Fibroblast of lung (primary cell): ENCODE measurements at places on chromosomes 7 and 10. TPM values are rescaled to one million over a fixed set of nuclear protein-coding genes. Genes with fewer than 3 reads are reported as not detected.

DNA sequence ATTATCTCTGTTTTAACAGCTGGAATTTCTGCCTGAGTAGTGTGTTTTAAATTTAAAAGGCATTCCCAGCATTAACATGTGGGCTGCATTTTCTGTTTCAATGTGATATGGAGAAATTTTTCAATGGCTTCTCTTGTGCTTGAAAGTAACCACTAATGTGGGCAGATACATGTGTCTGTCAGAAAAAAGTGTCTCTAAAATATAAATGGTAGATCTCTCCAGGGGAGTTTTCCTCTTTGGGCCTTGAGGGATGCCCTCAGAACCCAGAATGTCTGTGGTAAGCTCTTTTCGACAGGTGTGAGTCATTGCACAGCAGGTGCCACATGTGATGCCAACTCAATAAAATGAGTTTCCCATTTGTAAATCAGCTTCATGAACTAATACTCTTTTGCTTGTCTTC, 221.1 kb downstream of the SEMA3E start:
- H3K4me1 ChIP-seq, result no peaks in the 10 kb centered on the region
- H3K27ac ChIP-seq, result no peak overlapping the region
- no peak overlapping the region for H3K4me3 ChIP-seq

- H3K27ac ChIP-seq, result no peak overlapping the region
- no peaks in the 10 kb centered on the region for H3K4me1 ChIP-seq
- peaks cover 2% of the 10 kb centered on the region for H3K27me3 ChIP-seq
- peak; percentile 20 for DNase-seq
- no peaks in the 10 kb centered on the region for H3K36me3 ChIP-seq
These were observed 36.0 kb downstream of the DNAJB9 start for GRCh38 chr7:108605559-108606201.

GRCh38 chr7:27111751-27112277, 9.3 kb upstream of the HOXA2 start:
- H3K4me3 ChIP-seq, result peak overlapping the region; percentile 92
- H3K36me3 ChIP-seq, result no peaks in the 10 kb centered on the region

The ADAMTS14 gene
- total RNA-seq, result 1.8 and 4.1 TPM in 2 replicates

The OR13A1 gene
- total RNA-seq, result not detected in 2 replicates

DNA sequence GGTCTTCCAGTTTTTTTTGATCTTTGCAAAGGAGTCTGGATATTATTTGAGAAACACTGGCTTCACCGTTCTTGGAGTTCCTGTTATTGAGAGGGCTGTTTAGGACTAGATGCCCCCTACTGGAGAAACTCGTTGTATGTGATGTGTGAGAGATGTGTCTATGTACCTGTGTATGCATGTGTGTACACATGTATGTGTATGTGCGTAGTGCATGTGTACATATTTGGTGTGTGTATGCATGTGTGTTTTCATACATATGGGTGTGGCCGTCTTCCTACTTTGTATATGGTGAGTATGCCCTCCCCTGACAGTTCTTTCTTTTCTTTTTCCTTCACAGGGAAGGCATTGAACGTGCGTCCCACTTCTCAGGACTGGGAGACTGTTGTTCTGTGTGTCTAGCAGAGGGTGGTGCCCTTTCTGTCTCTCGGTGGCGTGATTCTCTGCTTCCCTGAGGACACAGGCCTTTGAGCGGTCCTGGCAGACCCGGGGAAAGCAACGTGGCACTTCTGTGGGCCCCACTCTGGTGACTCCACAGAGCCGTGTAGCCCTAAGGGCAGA, 3.0 kb upstream of the CALHM3 start:
- DNase-seq, result peak; percentile 54
- H3K4me1 ChIP-seq, result peaks cover 3% of the 10 kb centered on the region
- H3K4me3 ChIP-seq, result no peak overlapping the region
- no peak overlapping the region for H3K27ac ChIP-seq

DNA sequence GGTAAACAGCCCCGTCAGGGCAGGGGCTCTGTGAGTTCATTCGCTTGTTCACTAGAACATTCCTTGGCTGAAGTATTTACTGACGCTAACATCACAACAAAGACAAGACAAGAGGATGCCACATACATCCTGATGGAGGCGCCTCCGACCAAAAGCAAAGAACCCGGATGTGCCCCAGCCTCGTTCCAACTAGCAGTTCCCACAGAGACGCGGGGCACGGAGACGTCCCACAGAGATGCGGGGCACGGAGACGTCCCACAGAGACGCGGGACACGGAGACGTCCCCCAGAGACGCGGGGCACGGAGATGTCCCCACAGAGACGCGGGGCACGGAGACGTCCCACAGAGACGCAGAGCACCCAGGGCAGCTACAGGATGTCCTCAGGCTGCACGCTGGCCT, 35.4 kb upstream of the CFAP46 start:
- no peak overlapping the region for H3K27ac ChIP-seq
- H3K4me3 ChIP-seq, result no peak overlapping the region
- H3K27me3 ChIP-seq, result no peaks in the 10 kb centered on the region
- no peaks in the 10 kb centered on the region for H3K4me1 ChIP-seq

DNA sequence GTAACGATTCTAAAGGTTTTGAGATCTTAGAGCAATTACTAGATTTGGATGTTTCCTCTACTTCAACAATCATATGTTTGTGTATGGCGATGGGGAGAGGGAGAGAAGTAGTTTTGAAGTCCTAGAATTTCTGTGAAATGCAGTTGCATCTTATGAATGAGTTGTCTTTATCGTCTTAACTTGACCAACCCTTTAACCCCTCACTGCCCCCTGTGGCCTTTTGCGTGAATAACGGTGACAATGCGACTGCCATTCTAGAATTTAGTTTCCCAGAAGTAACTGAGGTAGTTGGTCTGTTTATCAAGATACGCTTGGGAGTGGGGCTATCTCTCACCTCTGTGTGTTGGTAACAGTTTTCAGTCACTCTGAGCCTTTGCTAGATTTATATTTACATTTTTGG, 204.6 kb downstream of the HDAC9 start:
- no peaks in the 10 kb centered on the region for H3K27me3 ChIP-seq
- DNase-seq, result no peak
- H3K4me1 ChIP-seq, result no peaks in the 10 kb centered on the region
- H3K36me3 ChIP-seq, result no peaks in the 10 kb centered on the region
- H3K4me3 ChIP-seq, result no peak overlapping the region

DNA sequence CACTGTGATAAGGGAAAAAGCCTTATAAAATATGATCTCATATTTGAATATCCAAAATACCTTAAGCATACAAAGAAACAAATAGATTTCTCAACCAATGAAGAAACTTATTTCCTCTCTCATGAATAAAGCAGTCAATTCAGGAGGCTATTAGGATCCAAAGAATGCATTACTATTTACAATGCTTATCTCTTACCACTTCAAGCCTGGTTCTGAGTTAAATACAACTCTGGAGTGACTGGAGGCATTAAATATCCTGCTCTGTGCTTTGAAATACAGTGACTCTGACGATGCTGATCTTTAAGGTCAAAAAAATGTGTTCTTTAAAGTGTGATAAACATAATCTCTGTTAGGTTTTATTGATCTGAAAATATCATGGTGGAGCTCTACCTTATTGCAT, 493.2 kb downstream of the ZWINT start:
- no peaks in the 10 kb centered on the region for H3K36me3 ChIP-seq
- H3K27ac ChIP-seq, result no peak overlapping the region
- no peak for DNase-seq
- no peaks in the 10 kb centered on the region for H3K4me1 ChIP-seq
- no peak overlapping the region for H3K4me3 ChIP-seq
- no peaks in the 10 kb centered on the region for H3K27me3 ChIP-seq
